ENCODE measurements at places on chromosomes 6 and 20. TPM values are rescaled to one million over a fixed set of nuclear protein-coding genes. Genes with fewer than 3 reads are reported as not detected.

PTCRA gene
- total RNA-seq: not detected

MUCL3 gene
- not detected for total RNA-seq

WFDC12 gene
- total RNA-seq: not detected

DPM1 gene
- total RNA-seq: 43.9 TPM

CLIC1 gene
- 622 TPM for total RNA-seq

MROH8 gene
- 0.90 TPM for total RNA-seq

OR12D3 gene
- not detected for total RNA-seq

CLPSL2 gene
- not detected for total RNA-seq

TMEM74B gene
- 1.4 TPM for total RNA-seq

EYS gene
- total RNA-seq: 0.64 TPM

ZNF334 gene
- 1.3 TPM for total RNA-seq

RFX6 gene
- total RNA-seq: 1.6 TPM

MTFR2 gene
- total RNA-seq: 9.8 TPM

DNAH8 gene
- total RNA-seq: not detected

C4B gene
- 19.4 TPM for total RNA-seq

SEMG1 gene
- total RNA-seq: 1.0 TPM

RPL7L1 gene
- 46.4 TPM for total RNA-seq

NEURL2 gene
- total RNA-seq: 4.0 TPM

NR2E1 gene
- total RNA-seq: not detected

PTCHD4 gene
- total RNA-seq: not detected

TMC2 gene
- not detected for total RNA-seq

OR2B2 gene
- total RNA-seq: not detected

PNPLA1 gene
- 0.35 TPM for total RNA-seq

DEFB124 gene
- total RNA-seq: not detected

MAN1A1 gene
- 43.5 TPM for total RNA-seq

RBBP8NL gene
- 12.5 TPM for total RNA-seq

LRRC73 gene
- 0.77 TPM for total RNA-seq

CDK19 gene
- total RNA-seq: 20.2 TPM

OR2J3 gene
- not detected for total RNA-seq

PRPH2 gene
- total RNA-seq: 0.32 TPM

ID1 gene
- 179 TPM for total RNA-seq

GSTA5 gene
- total RNA-seq: not detected

RARS2 gene
- total RNA-seq: 24.7 TPM

KCNG1 gene
- 10.3 TPM for total RNA-seq

SOX12 gene
- total RNA-seq: 7.5 TPM

ZSCAN16 gene
- 8.7 TPM for total RNA-seq

OR2H1 gene
- total RNA-seq: not detected

PRDM13 gene
- total RNA-seq: not detected
